ENCODE measurements at places on chromosomes 2 and 18.

DNA sequence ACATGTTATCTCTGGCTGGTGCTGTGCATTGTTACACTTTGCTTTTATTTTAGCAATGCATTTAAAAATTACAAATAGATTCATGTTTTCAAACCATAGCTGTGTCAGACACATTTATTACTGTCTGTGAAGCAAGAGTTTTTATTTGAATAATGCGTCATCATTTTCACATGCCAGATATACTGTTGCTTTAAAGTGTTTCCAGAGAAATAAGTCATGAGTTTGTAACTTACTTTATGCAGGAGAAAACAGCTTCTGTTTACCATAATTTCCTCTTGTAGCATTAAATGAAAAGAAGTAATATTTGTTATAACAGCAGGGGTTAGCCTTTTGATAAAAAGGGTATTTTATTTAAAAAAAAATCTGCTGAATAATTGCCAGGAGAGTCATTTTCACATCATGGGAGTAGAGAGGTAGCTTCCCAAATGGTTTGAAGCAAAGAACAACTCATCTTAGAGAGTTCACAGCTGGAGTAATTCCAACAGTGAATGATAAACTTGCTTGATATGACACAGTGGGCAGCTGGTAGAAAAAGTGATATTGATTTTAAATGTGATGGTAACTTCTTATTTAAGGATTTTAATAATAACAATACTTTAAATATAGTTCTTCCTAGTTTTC lies 1274.5 kb upstream of the CRIM1 start:
- DNase-seq = peak; percentile 16

- DNase-seq = no peak
These were observed 48.4 kb downstream of the BOLA3 start for GRCh38 chr2:74099271-74099670.

DNA sequence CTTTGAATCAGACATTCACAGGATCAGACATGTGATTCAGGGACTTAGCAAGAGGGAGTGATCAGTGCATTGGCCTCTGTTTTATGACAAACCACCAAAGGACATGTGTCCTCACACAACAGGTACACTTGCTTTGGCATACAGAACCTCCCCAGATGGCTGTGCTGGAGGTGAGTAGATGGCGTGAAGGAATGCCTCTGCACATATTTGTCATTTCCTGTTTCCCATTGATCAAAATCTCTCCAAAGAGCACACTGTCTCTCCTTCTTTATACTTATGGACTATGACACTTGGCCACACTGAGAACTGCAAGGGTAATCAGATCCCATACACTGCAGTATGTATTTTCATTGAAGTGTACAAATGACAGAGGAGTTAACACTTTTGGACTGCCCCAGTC lies 927.6 kb downstream of the TSN start:
- no peak for DNase-seq

DNA sequence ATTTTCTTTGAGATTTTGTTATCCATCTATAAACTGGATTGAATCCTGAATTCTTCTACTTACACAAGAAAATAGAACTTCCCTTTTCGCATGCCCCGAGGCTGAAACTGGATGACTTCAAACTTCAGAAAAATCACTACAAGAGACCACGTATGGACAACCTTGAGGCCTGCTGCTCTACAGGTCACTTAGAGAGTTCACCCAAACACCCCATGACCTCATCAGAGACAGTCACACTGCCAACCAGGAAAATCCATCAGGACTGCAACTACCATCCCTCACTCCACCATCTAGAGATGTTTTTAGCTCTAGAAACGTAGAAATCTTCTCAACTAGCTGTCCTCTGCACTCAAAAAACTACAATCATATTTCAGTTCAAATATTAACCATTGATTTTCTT lies 18.6 kb upstream of the GPC1 start:
- DNase-seq = no peak

- no peak for DNase-seq
These were observed 87.2 kb downstream of the LONRF2 start for GRCh38 chr2:100235098-100235497.

GRCh38 chr2:120577721-120578295 lies 157.9 kb upstream of the GLI2 start:
- DNase-seq = no peak

DNA sequence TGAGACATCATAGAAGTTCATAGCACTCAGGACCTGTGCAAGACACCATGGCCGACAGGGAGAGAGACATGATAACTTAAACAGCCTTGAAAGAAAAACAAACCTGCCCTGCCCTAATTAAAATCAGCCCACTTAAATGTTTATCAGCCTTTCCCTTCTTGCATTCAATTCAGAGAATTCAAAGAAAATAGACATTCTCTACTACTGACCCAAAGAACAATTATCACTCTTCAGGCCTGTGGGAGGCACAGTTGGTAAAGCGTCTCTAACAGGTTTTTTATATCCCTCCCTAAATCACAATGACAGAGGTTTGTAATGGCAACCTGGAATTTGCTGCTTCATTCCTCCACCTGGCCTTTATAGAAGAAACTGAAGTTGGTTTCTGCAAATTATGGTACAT lies 1.7 kb downstream of the CDK15 start:
- DNase-seq = no peak

DNA sequence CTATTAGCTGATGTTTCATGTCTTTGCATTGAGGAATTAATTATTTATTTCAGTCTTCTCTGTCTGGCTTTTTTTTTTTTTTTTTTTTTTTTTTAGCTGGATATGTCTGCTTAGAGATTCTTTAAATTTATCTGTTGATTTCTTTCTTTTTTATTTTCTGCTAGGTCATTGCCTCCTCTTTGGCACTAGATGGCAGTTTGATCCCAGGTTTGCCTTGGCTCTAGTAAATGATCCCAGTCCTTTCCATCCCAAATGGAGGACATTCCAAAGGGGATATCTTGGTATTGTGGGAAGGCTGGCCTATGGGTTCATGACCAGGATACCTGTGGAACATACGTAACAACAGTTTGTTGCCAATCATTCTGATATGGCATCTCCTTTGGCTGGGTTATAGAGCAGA lies 339.5 kb upstream of the GCFC2 start:
- no peak for DNase-seq

DNA sequence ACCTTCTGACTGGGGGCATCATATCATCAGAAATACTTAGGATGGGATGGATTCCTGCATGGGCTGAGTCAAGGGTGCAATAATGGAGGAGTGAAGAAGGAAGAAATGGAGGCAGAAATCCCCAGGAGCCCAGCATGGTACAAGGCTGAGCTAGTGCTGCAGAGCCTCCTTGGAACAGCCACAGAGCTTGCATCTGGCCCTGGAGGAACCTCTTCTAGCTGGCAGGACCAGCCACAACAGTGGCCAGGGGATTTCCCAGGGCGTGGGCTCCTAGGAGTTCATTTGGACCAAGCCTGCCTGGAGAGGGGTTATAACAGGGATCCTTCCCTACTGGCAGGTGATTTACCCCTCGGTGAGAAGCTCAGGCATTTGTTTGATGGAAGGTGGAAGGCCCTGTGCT lies 4.7 kb upstream of the IL37 start:
- no peak for DNase-seq

DNA sequence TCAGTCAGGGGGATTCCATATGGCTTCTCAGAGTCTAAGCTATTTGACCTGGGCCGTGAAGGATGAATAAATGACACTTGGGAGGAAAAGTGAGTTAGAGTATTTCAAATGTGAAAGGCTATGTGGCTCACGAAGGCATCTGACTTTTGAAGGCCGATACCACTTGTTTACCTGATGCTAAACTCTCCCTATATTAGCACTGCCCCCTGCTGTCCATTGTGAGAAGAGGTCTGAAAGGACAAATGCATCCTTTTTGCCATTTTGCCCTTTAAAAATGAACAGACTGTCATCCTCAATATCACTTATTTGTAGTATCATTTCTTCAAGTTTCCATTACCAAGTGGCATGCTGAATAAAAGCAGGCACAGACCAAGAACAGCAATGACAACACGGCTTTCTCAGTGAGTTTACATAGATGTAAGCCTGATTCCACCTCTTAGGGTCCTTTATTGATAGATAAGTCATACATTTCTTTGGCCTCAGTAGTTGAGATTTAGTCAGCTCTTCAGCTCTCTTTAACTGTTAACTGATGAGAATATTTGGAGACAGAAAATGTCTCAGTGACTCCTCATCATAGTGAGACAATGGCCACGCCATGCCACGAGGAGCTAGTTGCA lies 40.1 kb downstream of the DOCK10 start:
- DNase-seq = peak; percentile 69

DNA sequence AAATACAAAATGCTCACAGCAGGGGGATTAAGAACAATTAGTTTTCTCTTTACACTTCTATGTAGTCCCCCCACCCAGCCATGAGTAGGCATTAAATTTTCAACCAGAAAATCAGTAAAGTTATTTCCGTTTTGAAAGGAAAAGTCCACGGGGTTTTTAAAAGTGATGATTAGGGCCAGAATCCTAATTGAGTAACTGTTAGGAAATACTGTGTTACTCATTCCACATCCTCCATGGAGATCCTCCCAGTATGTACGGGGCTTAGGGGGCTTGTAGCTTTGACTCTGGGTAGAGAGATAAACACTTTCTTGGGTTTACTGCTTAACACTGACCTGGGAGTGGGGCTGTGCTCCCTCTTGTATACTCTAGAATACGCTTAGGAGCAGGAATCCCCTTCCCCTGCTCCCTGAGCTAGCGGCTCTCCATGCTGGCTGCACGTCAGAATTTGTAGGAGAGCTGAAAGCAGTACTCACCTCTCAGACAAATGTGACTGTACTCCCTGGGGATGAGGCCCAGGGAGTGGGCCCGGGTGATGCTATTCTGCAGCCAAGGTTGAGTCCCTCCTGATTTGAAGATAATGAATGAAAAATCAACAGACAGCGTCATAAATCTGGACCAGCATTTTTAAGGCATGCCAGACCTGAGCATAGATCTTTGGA lies 100.5 kb downstream of the SLC4A3 start:
- DNase-seq = peak; percentile 9

DNA sequence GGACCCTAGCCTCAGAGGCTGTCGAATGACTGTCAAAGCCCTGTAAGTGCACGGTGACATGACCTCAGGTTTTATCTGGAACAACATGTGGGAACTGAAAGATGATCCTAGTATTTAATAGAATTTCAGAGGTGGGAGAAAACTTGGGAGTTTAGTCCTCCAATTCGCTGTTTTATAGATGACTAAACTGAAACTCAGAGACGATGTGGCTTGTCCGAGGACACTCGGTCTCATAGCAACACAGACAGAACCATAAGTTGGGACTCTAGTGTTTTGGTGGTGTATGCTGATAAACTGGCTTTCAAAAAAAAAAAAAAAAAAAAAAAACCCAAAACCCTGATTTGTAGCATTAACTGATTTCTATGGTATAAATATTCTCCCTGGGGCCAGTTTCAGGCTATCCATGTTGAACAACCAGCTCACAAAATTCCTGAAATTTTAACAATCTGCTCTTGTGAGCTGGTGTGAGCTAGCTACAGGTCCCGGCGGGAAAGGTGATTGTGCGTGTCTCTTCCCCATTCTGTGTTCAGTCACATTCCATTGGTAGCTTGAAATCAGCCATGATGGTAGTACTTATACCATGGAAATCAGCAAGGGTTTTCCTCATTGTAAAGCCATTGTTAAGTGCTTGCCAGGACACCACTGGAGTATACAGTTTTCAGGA lies 195.5 kb upstream of the EPAS1 start:
- no peak for DNase-seq

DNA sequence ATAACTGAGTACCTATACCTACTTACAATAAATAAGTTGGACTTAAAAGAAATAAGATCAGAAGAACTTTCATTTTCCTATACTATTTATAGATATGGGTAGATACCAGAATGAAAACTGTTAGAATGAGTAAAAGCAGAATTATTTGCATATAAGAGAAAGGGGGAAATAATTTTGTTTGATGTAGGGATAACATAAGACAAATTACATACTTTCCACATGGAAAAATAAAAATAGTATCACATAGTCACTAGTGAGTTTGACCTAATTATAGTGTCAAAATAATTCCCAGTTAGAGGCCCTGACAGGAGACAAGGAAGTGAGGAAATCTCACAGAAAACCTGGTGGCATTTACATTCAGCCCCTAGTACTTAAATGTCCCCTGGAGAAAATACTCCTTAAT lies 28.6 kb downstream of the KCMF1 start:
- no peak for DNase-seq

DNA sequence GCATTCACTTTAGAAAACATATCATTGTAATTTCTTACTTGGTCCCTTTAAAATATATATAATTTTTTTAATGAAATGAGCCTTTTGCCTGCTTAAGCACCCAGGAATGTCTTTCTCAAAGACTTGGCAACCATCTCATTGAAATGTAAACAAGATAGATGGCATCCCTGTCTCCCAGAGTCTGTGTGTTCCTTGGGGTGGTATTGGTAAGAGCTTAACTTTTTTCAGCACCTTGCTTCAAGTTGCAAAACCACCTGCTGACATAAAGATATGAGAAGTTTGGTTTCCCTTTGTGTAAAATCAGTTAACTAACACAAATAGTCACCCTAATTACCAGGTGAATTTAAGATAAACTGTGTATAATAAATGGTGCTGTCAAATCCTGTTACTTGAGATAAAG lies 266.9 kb downstream of the DSC3 start:
- no peak for DNase-seq

DNA sequence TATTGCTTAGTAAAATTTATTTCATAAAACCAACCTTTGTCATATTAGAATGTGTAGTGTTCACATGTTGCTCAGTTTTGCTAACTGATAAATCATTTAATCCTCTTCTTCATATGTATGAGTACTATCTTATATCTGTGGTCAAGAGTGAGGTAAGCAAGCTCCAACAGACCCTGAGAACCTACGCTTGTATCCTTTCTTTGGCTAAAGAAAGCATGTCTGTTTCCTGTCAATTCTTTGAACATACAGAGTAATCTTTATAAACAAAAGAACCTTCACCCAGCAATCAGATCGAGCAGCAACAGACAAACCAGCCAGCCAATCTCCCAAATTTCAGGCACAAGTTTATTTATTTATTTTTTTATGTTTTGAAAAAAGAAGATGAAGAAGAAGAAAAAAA lies 6.4 kb downstream of the ADCYAP1 start:
- no peak for DNase-seq

DNA sequence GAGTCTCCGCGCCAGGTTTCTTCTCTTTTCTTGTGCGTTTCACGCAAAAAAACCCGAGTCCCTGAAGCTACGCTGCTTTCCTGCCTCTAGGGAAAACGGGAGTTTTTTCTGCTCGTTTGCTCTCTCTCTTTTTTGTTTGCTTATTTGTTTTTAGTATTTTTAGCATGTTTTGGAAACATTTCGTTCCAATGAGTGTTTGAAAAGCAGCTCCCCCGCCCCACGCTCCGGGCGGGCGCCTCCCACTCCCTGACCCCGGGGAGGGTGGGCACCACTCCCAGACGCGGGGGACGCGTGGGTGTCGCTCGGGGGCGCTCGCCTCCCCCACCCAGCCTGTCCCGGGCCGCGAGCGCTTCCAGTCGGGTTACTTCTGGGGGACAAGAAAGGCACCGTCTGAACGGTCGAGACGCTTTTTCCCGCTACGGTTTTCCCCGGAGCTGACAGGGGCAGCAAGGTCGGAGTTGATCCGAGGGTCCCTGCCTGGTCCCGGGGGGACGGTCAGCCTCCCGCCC lies 446 bp upstream of the EFHD1 start:
- DNase-seq = no peak

DNA sequence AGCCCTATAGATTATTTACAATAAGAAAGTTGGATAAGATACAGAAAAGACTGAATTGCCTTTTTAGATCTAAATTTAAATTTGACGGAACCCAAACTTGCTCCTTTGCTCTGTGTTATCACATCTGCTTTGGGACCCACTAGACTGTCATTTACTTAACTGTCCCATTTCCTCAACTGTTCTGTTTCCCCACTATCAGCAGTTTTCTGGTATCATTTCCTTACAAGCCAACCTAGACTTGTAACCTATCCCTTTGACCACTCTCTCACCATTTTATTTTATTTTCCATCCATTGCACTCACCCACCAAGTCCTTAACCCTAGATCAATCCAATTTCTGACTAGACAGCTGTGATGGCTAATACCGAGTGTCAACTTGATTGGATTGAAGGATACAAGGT lies 38.6 kb upstream of the CD28 start:
- no peak for DNase-seq
